ENCODE measurements at places on chromosomes 4 and X. TPM values are rescaled to one million over a fixed set of nuclear protein-coding genes. Genes with fewer than 3 reads are reported as not detected.
A peak's percentile ranks its signal among the peaks of the same experiment; 100 is the strongest.

DNA sequence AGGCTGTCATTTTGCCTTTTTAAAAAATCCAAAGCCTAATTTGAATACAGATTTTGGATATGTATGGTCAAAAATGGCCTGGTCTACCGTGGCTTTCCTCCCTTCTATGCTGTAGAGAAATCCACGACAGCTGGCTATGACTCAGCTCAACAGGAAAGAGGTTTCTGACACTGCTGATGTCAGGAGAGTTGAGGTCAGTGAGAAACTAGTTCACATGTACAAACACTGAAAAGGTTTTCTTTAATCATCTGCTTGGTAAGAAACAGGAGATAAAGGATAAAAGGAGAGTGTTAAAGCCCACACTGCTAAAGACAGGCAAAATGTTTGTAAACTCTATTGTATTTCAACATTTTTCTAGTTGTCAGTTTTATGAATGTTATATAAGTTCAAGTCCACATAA is 113.9 kb downstream of the NYX start:
- H3K27ac ChIP-seq, result peak overlapping the region; percentile 38
- H3K4me1 ChIP-seq, result peaks cover 7% of the 10 kb centered on the region
- no peaks in the 10 kb centered on the region for H3K36me3 ChIP-seq
- H3K27me3 ChIP-seq, result no peaks in the 10 kb centered on the region

The FAM184B gene
- total RNA-seq, result not detected

- H3K27ac ChIP-seq, result peak overlapping the region; percentile 92
- no peaks in the 10 kb centered on the region for H3K27me3 ChIP-seq
- H3K4me1 ChIP-seq, result peaks cover 14% of the 10 kb centered on the region
- H3K4me3 ChIP-seq, result peak overlapping the region; percentile 64
- DNase-seq, result no peak
Observed at GRCh38 chrX:18886005-18886343, 97.9 kb downstream of the PHKA2 start.

DNA sequence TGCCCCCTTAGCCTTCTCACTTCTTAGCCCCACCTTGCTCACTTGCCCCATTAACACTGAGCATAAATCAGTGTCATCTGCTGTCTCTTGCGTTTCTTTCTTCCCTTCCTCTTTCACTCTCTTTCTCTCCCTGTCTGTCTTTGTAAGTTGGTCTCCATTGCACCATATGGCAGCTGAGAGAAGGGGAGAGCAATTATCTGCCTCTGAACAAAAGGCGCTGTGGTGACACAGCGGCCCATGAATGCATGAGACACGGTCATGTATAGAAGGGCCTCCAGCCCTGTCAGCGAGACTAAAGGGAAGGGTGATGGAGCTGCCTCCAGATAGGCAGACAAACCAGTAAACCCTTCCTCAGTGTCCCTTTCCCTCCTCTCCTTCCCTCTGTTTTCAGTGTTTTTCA is 88.8 kb upstream of the PCDH18 start:
- no peak overlapping the region for H3K27ac ChIP-seq
- H3K4me1 ChIP-seq, result no peaks in the 10 kb centered on the region
- DNase-seq, result no peak

The BEX5 gene
- 5.2 TPM for total RNA-seq

DNA sequence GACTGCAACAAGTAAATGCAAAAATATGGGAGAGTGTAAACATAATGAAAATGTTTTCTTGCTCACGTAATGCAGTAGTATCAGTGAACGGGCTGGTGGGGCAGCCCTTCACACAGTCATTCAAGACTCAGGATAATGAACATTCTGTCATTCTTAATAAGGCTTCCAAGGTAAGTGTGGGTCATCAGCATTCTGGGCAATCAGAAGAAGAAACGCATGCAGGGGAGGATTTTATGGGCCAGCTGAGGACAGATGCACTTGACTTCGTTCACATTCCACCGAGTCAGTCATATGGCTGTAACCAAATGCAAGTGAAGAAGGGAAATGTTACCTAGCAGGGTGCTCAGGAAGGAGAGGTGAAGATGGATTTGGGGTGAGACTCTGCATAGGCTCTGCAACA is 68.0 kb upstream of the MAP9 start:
- no peaks in the 10 kb centered on the region for H3K36me3 ChIP-seq
- H3K27me3 ChIP-seq, result no peaks in the 10 kb centered on the region
- no peak overlapping the region for H3K27ac ChIP-seq
- no peak overlapping the region for H3K4me3 ChIP-seq
- no peaks in the 10 kb centered on the region for H3K4me1 ChIP-seq

GRCh38 chrX:45422216-45422925 is 221.7 kb upstream of the DIPK2B start:
- H3K27ac ChIP-seq, result no peak overlapping the region
- H3K4me3 ChIP-seq, result no peak overlapping the region
- no peaks in the 10 kb centered on the region for H3K36me3 ChIP-seq
- H3K27me3 ChIP-seq, result no peaks in the 10 kb centered on the region

The CPE gene
- total RNA-seq, result 458 TPM

DNA sequence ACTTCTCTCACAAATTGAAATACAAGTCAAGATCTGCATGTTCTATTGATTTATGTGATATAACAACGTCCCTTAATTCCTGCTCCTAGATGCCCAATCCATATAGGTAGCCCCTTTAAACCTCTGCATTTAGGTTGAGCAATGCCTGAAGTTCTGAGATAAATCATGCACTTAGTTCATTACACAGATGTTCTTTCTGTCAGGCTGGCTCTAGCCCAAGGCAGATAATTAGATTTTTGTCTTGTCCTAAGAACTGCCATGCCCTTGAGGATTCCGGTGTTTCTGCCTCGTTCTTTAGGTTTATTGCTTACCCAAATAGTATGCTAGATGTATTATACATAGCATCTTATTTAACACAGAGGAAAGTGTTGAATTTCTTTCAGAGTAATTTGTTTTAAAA is 143.1 kb downstream of the TRAM1L1 start:
- no peaks in the 10 kb centered on the region for H3K27me3 ChIP-seq
- H3K4me3 ChIP-seq, result no peak overlapping the region
- no peaks in the 10 kb centered on the region for H3K36me3 ChIP-seq
- DNase-seq, result no peak
- no peak overlapping the region for H3K27ac ChIP-seq

GRCh38 chr4:25821267-25821666 is 41.5 kb downstream of the SEL1L3 start:
- DNase-seq, result no peak
- no peak overlapping the region for H3K4me3 ChIP-seq
- no peak overlapping the region for H3K27ac ChIP-seq
- H3K27me3 ChIP-seq, result no peaks in the 10 kb centered on the region
- H3K36me3 ChIP-seq, result no peaks in the 10 kb centered on the region

DNA sequence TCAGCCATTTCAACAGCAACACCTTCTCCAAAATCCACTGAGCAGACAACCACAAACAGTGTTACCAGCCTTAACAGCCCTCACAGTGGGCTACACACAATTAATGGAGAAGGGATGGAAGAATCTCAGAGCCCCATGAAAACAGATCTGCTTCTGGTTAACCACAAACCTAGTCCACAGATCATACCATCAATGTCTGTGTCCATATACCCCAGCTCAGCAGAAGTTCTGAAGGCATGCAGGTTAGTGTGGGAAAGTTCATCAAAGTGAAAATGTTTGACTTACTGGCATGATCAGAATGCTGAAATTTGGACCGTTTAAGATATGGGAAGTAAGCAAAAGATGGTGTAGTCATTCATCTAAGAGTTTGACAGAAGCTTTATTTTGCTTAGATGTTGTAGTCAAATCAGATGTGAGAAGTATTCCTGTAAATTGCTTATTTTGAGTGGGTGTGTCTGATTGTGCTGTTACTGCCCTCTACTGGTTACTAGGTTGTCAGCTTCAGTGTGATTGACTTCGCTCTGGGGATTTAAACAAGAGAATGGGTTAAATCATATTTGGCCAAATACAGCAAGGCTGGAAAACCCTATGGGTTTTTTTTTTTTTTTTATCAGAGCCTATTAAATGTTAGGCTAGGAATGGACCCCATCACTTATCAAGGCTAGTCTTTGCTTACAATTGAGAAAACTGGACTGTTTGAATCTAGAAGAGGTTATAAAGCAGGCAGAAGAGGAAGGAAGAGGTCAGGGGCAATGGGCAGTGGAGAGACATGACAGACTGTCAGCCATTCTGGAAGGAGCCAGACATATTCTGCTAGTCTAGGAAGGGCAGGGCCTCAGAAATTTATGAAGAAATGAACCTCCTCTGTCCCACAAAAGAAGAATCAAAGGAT is 130.3 kb downstream of the DIPK2B start:
- no peak overlapping the region for H3K4me3 ChIP-seq
- no peaks in the 10 kb centered on the region for H3K4me1 ChIP-seq
- H3K27ac ChIP-seq, result no peak overlapping the region
- no peaks in the 10 kb centered on the region for H3K27me3 ChIP-seq

- H3K27ac ChIP-seq, result peak overlapping the region; percentile 22
- no peak for DNase-seq
- no peaks in the 10 kb centered on the region for H3K36me3 ChIP-seq
- H3K4me3 ChIP-seq, result no peak overlapping the region
- peaks cover 48% of the 10 kb centered on the region for H3K4me1 ChIP-seq
Observed at GRCh38 chr4:24840826-24841543, 45.6 kb downstream of the SOD3 start.

The MAGED2 gene
- total RNA-seq, result 184 TPM

DNA sequence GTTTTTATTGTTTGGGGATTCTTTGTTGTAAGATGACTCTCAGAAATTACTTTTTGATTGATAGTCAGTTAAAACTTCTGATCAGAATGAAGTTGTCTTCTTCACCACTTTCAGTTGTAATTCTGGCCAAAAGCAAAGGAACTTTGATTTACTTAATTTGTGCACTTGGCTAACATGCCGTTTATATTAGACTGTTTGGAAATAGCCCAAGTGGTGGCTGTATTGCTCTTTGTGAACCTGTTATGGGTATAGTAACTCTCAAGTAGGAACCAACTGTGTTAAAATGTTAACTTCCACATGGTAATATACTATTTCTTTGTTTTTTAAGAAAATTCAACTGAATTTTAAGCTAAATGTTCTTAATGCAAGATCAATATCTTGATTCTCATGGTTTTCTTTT is 581.9 kb downstream of the GRID2 start:
- H3K4me1 ChIP-seq, result no peaks in the 10 kb centered on the region
- no peak for DNase-seq
- H3K27ac ChIP-seq, result no peak overlapping the region

- peak within 1 kb of the TSS; percentile 96 for H3K27ac ChIP-seq
- H3K4me3 ChIP-seq, result peak within 1 kb of the TSS; percentile 93
- peak; percentile 60 for DNase-seq
Observed at GRCh38 chr4:139454111-139455045, at the start of gene RAB33B. TSS of gene RAB33B (plus strand) at chr4:139454121. CDS start at chr4:139454196, 75 bp downstream.

The DNASE1L1 gene
- total RNA-seq, result 41.8 TPM

DNA sequence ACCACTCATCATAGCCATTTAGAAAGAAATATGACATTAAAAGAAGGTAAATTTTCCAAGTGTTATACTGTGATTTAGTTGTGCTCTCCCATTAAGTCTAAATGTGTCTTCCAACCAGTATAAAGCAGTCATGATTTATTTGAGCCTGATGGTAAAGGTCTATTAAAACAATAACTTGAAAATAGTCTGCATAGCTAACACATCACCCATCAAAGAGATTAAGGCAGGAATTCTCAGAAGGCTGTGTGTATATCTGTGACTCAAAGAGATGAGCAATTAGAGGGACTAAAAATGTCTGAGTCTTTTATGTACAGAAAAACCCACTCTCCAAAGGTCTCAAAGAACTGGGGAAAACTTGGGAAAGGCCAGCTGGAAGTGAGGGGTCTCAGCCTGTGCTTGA is 70.3 kb upstream of the IQCM start:
- peaks cover 11% of the 10 kb centered on the region for H3K4me1 ChIP-seq
- no peak for DNase-seq
- no peak overlapping the region for H3K27ac ChIP-seq
- H3K36me3 ChIP-seq, result no peaks in the 10 kb centered on the region
- H3K4me3 ChIP-seq, result no peak overlapping the region

The CITED1 gene
- not detected for total RNA-seq

GRCh38 chr4:3660086-3660927 is 105.9 kb upstream of the ADRA2C start:
- no peaks in the 10 kb centered on the region for H3K27me3 ChIP-seq
- H3K4me1 ChIP-seq, result peaks cover 58% of the 10 kb centered on the region
- no peak for DNase-seq
- no peaks in the 10 kb centered on the region for H3K36me3 ChIP-seq
- no peak overlapping the region for H3K27ac ChIP-seq

DNA sequence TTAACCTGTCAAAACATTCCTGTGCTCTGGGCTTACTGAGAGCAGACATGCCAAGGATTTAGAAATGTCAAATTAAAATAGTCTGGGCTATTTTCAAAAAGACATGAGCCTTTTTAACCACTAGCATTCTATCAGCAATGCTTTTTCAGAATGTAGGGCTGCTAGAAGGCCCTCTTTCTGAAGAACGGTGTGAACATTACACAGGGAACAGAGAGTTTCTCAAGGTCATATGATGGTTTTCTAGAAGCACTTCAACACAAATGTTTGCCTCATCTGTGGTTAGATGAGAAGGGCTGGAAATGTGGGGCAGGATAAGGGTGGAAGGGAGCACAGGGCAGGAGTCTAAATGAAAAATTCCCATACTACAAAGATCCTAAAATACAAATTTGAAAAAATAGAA is 39.3 kb downstream of the GRIA3 start:
- no peak for DNase-seq
- H3K4me3 ChIP-seq, result peak overlapping the region; percentile 43
- H3K36me3 ChIP-seq, result no peaks in the 10 kb centered on the region
- H3K27me3 ChIP-seq, result no peaks in the 10 kb centered on the region
- H3K4me1 ChIP-seq, result peaks cover 3% of the 10 kb centered on the region
